ENCODE measurements at places on chromosomes 4 and X.

DNA sequence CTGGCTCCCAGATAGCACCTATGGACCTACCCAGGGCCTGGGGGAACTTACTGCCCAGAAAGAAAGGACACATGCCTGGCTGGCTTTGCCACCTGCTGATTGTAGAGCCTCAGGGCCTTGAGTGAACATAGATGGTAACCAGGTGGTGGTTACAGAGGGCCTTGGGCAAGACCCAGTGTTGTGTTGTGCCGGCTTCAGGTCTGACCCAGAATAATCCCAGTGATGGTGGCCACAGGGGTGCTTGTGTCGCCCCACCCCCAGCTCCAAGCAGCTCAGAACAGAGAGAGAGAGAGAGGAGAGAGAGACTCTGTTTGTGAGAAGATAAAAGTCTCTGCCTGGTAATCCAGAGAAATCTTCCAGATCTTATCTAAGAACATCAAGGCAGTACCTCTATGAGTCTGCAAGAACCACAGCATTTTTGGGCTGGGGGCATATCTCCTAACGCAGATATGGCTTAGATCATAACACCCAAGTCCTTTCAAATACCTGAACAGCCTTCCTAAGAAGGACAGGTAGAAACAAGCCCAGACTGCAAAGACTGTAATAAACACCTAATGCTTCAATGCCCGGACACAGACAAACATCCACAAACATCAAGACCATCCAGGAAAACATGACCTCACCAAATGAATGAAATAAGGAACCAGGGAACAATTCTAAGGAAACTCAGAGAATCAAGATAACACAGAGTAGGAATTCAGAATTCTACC is 16.3 kb upstream of the RP2 start:
- no peak for DNase-seq

- DNase-seq, result no peak
Observed at GRCh38 chrX:27380163-27380845, 82.8 kb downstream of the PPP4R3C start.

DNA sequence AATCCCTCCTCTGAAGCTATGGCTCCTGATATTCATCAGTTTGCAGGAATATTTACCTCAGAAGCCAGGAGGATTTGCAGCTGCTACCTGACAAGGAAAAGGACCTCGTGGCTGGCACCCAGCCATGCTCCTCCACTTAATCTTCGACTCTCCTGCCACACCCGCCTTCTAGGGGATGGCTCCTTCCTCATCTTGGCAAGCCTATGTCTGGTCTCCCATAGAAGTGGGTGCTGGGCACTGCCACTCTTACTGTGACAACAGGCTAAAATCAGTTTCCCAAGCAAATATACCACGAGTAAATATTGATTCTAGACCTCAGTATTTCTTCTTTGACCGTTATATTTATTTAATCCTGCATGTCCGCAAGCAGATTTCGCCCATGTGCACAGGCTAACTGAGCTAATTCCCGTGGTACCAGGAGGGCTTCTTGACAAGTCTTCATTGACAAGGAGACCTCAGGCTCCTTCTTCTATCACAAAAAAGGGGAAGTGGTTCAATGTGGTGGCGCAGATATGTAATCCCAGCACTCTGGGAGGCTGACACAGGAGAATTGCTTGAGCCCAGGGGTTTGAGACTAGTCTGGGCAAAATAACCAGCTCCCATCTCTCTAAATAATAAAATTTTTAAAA is 52.6 kb upstream of the DCTD start:
- DNase-seq, result no peak

DNA sequence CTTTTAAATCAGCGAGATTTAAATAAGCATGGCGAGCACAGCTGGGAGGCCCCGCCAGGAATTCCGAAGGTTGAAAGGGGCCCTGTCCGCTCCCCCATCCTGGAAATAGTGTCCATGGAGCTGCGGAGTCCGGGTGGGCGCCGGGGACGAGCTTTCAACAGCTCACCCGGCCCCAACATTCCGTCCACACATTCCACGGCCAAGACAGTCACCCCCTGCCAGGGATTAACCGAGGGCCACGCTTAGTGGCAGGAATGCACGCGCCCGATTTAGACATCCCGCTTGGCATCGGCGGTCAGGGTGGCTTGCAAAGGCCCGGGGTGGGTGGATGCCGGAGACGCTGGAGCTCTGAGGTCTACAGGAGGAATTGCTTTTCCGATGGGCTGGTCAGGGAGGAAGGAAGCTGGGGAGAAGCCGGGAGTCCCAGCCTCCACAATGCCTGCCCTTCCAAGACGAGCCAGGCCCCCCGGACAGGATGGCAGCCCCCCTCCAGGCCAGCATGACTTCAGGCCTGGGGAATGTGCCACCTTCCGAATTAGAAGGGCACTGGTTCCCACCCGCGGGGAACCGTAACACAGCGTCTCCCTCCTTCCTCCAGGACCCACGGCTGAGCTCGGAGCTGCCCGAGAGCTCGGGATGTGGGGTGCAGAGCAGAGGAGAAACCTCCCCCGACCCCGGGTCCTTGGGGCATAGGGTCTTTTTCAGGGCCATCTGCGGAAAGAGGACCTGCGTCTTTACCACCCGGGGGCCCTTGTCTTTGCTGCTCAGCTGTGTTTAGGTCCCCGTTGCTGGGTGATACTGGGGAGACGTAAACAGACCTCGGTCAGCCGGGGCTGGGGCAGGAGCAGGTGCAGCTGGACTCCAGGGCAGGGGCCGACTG is 26.9 kb upstream of the PPP2R3B start:
- no peak for DNase-seq

- DNase-seq, result no peak
Observed at GRCh38 chr4:109332926-109333464, 30.5 kb upstream of the COL25A1 start.

GRCh38 chr4:14321723-14322122 is 680.6 kb upstream of the CPEB2 start:
- DNase-seq, result no peak

GRCh38 chrX:1476682-1477081 is 24.0 kb upstream of the ASMTL start:
- DNase-seq, result peak; percentile 18

DNA sequence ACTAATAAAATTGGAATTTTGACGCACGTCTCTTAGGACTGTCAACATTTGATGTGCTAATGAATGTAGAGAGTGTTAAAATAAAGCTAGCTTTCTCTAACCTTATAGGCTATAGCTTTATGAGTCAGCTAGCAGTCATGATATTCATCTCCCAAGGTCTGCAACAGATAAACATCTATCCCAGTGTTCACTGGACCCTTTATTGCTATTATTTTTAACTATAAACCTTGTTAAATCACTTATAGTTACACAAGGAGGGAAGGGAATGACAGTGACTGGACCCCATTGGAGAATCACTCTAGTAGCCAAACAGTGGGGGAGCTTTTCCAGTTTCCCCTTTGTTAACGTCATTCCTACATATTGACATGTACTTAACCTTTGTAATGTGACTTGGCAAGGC is 67.9 kb upstream of the SHISA3 start:
- DNase-seq, result no peak

DNA sequence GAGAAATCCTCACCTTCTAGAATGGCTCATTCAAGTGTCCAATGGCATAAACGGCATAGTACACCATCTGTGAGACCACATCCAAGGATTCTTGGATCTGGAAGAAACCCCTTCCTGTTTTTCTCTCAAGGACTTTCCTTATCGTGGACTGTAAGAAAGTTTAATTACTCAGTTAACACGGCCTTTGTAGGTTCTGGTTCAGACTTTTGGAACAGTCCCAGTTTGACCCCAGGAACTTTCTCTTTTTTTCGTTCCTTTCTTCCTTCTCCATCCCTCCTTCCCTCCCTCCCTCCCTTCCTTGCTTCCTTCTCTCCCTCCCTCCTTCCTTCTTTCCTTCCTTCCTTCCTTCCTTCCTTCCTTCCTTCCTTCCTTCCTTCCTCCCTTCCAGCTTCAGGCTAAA is 343.5 kb upstream of the SMIM31 start:
- no peak for DNase-seq

DNA sequence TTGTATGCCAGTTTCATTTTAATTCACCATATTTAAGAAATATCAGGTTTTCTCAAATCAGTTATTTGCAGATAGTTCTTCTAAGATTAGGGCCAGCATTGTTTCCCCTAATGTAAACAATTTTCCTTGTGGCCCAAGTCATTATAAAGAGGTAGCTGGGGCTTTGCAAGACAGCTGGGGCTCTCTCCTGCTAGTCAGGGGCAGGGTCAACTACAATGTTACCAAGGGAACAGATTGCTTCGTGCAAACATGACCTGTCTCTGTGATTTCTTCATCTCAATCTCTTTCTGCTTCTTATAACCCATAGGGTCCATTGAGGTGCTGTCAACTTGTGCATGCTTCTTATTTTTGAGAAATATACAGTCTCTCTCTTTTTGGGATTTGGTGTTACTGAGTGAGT is 12.1 kb downstream of the ARMCX6 start:
- DNase-seq, result no peak

Data from activated CD8-positive, alpha-beta T cell treated with anti-CD3 and anti-CD28 coated beads, Interleukin-2, amount 10 ng/mL, durations not matched to agents 7 days and 5 days (primary cell).